ENCODE measurements at places on chromosomes 12 and 14. TPM values are rescaled to one million over a fixed set of nuclear protein-coding genes. Genes with fewer than 3 reads are reported as not detected.

MAP3K9 gene
- 4.2 TPM for total RNA-seq

ENDOU gene
- total RNA-seq: 0.09 TPM

SNAPC1 gene
- 12.3 TPM for total RNA-seq

PRH2 gene
- not detected for total RNA-seq

PARPBP gene
- 22.9 TPM for total RNA-seq

MUCL1 gene
- 0.84 TPM for total RNA-seq

HELB gene
- 21.4 TPM for total RNA-seq

AICDA gene
- not detected for total RNA-seq

CATSPERB gene
- 0.30 TPM for total RNA-seq

GLS2 gene
- 2.4 TPM for total RNA-seq

ATXN3 gene
- total RNA-seq: 23.7 TPM

TOMM20L gene
- total RNA-seq: not detected

LRRIQ1 gene
- total RNA-seq: not detected

TPH2 gene
- not detected for total RNA-seq

LHX5 gene
- total RNA-seq: not detected

WNT1 gene
- not detected for total RNA-seq

PTGER2 gene
- total RNA-seq: 66.7 TPM

PPP1R1A gene
- not detected for total RNA-seq

CINP gene
- total RNA-seq: 43.7 TPM

CELA1 gene
- total RNA-seq: not detected

A2ML1 gene
- total RNA-seq: not detected

IGF1 gene
- 1.1 TPM for total RNA-seq
